Large intestine (tissue), 12 donors: ENCODE measurements at places on chromosomes 4 and X. TPM values are rescaled to one million over a fixed set of nuclear protein-coding genes. Genes with fewer than 3 reads are reported as not detected.

DNA sequence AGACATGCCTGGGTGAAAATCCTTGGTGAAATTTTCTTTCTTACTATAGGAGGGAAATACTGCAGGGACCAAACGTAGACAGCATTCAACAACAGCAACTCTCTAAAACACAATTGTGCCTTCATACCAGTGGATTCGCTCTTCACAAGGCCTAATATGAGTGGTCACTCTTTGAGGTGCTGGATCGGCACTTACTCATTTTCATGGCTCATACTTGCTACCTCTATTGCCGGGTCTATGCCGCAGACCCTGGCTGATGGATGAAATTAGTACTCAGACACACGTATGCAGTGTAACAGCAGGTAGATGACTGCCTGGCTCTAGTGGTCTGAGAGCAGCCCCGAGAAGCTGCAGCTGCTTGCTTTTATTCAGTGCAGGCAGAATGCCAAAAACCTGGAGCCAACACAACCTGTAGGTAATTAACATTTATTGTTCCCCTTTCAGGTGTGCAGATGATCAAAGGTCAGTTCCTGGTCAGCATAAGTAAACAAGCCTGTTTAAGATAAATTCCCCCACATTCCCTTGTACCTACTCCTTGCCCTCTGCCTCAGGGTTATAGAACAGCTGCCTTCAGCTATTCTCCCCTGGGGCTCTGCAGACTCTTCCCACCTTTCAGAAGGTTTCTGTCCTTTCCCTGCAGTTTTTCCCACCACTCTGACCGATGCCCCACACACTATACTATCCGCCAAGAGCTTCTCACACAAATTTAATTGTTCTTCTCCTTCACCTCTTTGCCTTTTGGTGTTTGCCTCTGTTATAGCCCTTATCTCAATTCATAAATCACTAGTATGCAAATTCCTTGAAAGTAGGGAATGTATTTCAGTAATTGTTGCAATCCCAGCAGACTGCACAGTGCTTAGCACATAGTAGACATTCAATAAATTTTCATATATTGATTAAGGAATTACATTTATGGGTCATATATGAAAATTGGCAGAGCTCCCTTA, 210.0 kb downstream of the SPANXN3 start:
- peak; percentile 72 for DNase-seq

The ADGRG4 gene
- 7.9 TPM for polyA plus RNA-seq

The STAP1 gene
- 0.52 TPM for polyA plus RNA-seq

The HSFX1 gene
- 3.1 TPM for polyA plus RNA-seq

GRCh38 chrX:80420147-80420546, at the start of gene TENT5D:
Gene TENT5D (plus strand): TSS chrX:80420447. CDS start chrX:80442540, 22,093 bp downstream.
- DNase-seq, result no peak

GRCh38 chrX:116282751-116283150, 112.2 kb downstream of the AGTR2 start:
- DNase-seq, result no peak

GRCh38 chr4:181289198-181289597, 954.0 kb upstream of the TENM3 start:
- no peak for DNase-seq

The MAGEA1 gene
- not detected for polyA plus RNA-seq
